ENCODE measurements at places on chromosomes 12 and 14.

DNA sequence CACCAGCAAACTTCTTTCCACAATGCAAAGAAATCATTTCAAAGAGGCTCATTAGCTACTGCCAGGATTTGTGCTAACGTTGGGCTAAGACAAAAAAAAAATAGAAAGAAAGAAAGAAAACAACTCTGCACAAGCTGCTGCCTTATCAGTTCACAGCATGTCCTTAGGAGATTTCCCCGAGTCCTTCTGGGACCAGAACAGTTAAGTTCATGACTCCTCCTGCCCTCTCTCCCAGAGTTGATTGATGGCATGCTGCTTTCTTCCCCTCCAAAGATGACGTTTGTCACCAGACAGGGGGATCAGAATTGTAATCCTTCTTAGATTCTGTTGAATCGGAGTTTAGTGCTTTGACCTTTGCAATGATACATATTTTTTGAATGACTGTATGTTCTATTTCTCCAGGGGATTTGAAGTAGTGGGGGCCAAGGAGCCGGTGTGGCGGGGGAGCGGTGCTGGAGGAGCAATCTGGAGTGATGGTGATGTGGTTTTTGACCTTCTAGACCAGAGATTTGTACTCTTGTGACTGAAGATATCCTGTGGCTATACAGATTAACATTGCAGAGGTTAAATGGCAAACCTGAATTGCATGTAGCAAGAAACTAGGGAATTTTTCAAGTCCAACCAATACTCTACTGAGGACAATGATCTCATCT, 409.2 kb upstream of the TMPO start:
- DNase-seq: no peak

DNA sequence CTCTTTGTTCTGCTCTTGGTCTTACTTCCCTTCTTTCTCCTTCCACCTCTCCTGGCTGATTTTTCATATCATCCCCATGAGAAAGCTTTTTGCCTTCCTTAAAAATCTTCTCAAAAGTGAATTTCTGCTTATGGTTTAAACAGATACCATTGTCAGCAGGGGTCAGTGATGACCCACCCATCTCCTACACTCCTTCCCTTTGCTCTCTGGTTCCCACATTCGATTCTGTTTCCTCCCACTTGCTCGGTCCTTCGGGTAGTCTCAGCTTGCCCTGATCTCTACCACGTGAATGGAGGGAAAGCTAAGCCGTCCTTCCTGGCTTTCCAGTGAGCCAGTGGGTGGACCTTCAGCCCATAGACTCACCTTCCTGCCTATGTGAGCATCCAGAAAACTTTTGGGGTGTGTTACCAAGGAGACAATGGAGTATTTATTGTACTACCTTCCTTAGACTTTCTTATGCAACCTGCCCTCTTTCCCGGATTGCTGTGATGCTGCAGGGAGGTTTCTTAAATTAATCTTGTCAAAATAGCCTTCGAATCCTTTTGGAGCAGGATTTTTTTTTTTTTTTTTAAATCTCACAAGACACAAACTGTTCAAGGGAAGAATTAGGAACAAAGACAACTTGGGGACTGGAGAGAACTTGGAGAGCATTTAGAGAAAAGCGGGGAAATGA, 306.3 kb downstream of the CACNA1C start:
- DNase-seq: peak; percentile 33

- DNase-seq: peak; percentile 52
Measured at GRCh38 chr14:39107591-39107996, 4.6 kb upstream of the SEC23A start.

GRCh38 chr12:51341251-51342007, 5.0 kb downstream of the CELA1 start:
- peak; percentile 75 for DNase-seq

DNA sequence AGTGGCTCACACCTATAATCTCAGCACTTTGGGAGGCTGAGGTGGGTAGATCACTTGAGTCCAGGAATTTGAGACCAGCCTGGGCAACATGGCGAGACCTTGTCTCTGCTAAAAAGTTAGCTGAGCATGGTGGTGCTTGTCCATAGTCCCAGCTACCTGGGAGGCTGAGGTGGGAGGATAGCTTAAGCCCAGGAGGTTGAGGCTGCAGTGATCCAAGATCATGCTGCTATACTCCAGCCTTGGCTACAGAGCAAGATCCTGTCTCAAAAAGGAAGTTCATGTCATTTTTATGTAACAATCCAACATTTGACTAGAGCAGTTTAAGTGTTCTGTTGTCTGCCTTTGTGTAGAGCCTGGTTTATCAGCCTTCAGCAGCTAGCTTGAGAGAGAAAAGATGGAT, 6.2 kb downstream of the OXA1L start:
- DNase-seq: no peak

DNA sequence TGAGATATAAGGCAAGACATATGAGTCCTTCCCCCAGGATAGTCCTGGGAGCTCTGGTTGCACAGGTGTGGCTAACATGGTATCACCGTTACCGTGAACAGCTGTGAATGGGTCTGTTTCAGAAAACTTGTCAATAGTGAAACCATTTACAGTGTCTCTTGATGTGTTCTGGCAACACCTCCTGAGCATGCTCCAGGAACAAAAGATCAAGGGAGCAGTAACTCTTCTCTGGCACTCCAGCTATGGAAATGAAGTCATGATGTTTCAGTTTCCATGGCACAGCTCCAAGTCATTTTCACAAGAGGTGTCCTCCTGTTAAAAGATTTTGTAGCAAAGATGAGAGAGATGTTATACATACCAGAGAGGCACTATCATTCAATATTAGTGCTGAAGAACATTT, 253.7 kb downstream of the SNAPC1 start:
- peak; percentile 53 for DNase-seq

GRCh38 chr12:132493482-132494178, 3.7 kb downstream of the FBRSL1 start:
- DNase-seq: no peak

DNA sequence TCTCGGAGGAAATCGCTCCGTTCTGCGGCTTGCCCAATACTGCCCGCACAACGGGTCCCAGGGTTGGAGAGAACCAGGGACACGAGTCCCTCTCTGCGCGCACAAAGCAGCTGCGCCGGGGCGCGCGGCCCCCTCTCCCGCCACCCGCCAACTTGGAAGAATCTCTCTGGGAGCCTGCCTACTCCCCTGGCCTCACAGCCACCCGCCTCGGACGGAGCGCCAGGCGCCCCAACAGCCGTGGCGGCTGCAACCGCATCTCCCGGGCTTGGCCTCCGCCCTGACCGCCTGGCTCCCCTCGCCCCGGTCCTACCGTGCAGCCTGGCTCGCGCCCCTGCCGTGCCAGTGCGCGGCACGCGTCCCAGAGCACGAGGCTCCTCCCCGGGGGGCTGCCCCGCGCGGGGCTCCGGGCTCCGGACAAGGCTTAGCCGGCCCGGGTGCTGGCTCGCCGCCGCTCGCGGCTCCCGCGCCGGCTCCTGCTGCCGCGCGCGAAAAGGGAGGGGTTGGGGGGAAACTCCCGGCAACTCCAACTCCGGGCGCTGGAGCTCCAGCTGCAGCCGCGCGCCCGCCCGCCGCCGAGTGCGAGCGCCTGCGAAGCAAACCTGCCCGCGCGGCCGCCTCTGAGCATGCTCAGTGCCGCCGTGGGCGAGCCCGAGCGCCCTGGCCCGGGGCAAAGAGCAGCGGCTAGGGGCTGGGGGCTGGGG, at the start of gene STXBP6:
Gene STXBP6, minus strand, starts transcription at position 580 of the 701 bp plus-strand sequence. CDS start 75,329 bp downstream, outside the sequence.
- peak; percentile 45 for DNase-seq

Measured in astrocyte of the spinal cord (primary cell).